ENCODE measurements at places on chromosomes 2 and 18.

GRCh38 chr2:204051476-204051875, 114.9 kb downstream of the ICOS start:
- DNase-seq = no peak

DNA sequence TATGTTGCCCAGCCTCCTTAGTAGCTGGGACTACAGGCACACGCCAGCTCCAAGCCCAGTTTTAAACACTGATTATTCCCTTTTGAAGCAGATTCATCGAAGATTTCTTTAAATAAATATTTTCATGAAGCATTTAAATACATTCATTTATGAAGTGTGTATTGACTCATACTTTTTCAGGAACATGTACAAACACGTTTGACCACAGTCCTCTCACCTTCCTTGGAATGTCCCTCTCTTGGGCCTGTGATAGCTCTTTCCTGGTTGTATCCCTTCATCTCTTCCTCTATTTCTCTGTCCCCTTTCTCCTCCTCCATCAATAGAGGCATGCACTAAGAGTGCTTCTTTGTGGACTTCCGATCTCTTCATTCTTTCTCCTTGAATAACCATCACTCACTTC, 2.5 kb downstream of the PSTPIP2 start:
- no peak for DNase-seq

- no peak for DNase-seq
These were observed 17.9 kb downstream of the SPATA3 start for GRCh38 chr2:231013820-231014219.

DNA sequence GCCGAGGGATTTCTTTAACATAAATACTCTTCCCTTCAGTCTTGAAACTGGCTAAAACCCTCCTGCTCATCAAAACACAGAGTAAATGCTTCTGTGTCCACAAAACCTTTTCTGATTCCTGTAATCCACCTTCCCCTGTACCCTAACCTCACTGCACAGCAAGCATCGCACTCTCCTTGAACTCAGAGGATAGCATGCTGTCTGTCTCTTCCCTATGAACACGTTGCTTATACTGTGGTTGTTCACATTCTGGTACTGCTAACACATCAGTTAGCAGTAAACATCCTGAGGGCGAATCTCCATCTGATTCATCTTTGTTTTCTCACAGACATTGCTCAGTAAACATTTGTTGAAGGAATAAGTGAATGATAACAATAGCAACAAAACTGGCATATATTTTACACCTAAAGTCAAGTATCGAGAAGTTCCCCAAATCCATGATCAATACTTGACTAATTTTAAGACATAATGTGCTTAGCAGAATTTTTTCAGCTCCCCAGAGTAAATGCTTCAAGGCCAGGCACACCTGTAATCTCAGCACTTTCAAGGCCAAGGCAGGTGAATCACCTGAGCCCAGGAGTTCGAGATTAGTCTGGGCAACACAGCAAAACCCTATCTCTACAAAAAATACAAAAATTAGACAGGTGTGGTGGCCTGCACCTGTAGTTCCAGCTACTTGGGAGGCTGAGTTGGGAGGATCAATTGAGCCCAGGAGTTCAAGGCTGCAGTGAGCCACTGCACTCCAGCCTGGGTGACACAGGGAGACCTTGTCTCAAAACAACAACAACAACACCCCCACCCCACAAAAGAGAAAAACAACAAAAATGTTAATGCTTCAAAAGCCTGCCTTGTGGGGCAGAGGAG, 45.6 kb upstream of the LPIN2 start:
- DNase-seq = no peak

- peak; percentile 42 for DNase-seq
These were observed 14.4 kb upstream of the STAT4 start for GRCh38 chr2:191165176-191165643.
